Fibroblast of the conjunctiva (primary cell): ENCODE measurements at places on chromosomes 12 and 14.

DNA sequence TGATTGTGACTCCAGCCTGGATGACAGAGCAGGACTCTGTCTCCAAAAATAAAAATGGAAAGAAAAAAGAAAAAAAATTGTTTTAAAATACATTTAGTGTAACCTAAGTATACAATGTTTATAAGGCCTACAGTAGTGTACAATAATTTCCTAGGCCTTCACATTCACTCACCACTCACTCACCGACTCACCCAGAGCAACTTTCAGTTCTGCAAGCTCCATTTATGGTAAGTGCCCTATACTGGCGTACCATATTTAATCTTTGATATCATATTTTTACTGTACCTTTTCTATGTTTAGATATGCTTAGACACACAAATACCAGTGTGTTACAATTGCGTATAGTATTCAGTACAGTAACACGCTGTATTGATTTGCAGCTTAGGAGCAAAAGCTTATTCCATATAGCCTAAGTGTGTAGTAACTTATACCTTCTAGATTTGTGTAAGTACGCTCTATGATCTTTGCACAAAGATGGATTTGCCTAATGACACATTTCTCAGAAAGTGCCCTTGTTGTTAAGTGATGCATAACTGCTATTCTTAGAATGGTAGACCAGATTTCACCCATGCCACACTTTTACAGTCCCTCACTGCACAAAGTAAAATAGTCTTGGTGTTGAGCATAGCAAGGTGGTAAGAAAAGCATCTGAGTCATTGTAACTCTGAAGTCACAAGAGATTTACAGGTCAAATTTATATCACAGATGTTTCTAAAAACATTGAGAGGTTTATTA is 151.9 kb downstream of the LRRK2 start:
- no peak for DNase-seq

- DNase-seq: no peak
These were observed 35.1 kb downstream of the WASHC3 start for GRCh38 chr12:102026728-102027127.

- DNase-seq: no peak
These were observed 1845.8 kb upstream of the SEL1L start for GRCh38 chr14:83379436-83379835.

GRCh38 chr12:65454115-65454787 is 175.8 kb downstream of the MSRB3 start:
- DNase-seq: no peak

DNA sequence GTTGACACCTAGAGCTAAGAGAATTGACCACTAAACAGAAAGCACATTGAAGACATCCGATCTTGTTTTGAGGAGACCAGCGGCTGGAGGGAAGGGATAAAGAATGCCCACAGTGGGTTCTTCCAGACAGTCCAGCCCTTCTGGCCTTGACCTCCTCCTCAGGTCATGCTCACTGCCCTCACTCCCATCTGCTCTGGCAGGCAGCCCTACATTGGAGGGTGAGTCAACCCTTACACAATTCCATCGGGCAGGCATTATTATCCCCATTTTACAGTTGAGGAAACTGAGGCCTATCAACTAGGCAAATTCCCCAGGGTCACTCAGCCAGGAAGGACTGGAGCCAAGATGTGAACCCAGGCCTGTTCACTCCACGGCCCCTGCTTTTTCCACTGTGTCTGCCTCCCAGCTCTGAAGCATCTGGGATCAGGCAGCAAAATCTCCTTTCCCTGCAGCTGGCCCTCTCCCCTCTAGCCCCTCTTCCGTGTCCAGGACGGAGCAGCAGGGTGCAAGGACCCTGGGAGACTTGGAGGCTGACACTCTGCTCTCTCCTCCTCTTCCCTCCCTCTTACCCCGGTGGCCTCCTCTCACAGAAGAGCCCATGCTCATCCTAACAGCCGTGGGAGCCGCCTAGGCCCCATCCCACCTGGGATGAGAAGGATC is 5.3 kb downstream of the SCNN1A start:
- no peak for DNase-seq

DNA sequence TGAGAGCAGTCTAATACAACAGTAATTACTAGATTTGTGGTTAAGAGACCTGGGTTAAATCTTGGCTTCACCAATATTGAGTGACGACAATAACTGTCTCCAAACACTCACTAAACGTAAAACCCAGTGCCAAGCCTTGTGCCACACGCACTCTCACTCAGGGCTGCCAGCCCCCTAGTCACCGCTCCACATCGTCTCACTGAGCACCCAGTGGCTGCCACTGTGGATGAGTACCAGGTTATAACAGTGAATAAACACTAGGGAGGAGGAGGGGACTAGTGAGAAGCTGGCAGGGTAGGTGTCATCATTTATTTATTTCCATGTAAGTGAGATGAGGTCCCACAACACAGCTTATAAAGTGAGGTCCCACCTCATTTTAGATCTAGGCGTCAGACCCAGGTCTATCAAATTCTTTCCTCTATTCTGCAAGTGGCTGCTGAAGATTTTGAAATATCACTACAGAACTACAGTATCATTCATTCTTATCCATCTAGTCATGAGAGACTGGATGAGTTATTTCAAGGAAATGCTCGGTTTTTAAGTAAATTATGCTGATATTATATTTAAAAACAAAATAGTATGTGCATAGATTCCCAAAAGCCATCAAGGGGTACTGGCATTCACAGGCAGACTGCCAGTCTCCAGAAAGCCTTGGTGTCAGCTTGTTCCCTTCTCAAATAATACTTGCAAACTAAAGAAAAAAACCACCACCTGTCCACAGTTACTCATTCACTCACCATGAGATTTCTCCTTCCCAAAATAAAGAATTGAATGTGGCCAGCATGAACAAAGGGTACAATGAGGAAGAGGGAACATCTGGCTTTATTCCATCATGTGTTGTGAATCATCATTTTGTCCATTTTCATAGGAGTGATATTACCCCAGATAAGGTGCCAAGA is 84.0 kb downstream of the PTPN21 start:
- no peak for DNase-seq

DNA sequence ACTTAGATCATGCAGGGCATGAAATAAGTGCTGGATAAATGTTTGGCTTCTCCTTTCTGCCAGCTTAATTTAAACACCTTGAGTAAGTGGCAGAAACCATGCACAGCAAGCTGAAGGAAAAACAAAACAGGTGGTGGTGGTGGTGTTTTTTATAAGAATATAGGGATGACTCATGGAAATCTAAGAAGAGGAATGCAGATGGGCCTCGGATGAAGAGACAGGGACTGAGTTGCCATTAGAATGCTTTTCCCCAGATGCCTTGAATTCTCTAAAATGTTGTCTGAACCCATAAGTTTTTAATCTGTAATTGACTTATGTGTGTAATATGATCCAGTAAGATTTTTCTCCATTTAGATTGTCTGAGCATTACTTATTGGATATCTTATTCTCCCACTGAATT is 93.1 kb upstream of the ZDHHC17 start:
- DNase-seq: no peak

- DNase-seq: peak; percentile 45
These were observed 266.4 kb downstream of the LRFN5 start for GRCh38 chr14:41872931-41873685.

DNA sequence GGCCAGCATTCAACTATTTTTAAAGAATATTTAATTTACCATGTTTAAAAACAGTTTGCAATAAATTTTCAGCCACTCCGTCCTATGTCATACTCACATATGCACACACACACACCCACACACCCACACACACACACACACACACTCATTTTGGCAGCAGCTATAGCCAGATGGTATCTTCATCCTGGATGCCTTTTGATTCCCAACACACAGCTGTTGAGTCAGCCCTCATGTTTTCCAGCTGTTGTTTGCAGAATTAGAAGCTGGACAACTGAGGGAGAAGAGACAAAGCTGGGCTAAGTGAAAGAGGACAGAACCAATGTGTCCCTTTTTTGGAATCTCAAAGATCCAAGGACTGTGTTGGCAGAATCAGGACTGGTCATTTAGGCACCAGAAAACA is 80.0 kb upstream of the EGLN3 start:
- peak; percentile 87 for DNase-seq

GRCh38 chr14:68564191-68564825 is 228.6 kb downstream of the ZFP36L1 start:
- no peak for DNase-seq

- peak; percentile 46 for DNase-seq
These were observed 16.3 kb downstream of the MARK3 start for GRCh38 chr14:103401223-103402214.

- no peak for DNase-seq
These were observed 3.8 kb downstream of the RPS29 start for GRCh38 chr14:49582113-49582977.

GRCh38 chr12:63880742-63881263 is 36.3 kb downstream of the SRGAP1 start:
- DNase-seq: no peak

DNA sequence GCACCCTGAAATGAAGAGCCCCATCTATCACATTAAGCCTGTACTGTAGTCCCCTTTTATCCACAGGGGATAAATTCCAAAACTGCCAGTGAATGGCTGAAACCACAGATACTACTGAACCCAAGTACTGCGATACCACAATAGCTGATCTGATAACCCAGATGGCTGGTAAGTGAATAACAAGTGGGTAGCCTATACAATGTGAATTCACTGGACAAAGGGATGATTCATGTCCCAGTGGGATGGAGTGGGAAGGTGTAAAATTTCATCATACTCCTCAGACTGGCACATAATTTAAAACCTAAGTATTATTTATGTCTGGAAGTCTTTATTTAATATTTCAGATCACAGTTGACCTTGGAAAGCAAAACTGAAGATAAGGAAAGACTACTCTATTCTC is 201.3 kb downstream of the GPHN start:
- peak; percentile 14 for DNase-seq

GRCh38 chr12:104423809-104424208 is 32.9 kb upstream of the CHST11 start:
- DNase-seq: no peak

DNA sequence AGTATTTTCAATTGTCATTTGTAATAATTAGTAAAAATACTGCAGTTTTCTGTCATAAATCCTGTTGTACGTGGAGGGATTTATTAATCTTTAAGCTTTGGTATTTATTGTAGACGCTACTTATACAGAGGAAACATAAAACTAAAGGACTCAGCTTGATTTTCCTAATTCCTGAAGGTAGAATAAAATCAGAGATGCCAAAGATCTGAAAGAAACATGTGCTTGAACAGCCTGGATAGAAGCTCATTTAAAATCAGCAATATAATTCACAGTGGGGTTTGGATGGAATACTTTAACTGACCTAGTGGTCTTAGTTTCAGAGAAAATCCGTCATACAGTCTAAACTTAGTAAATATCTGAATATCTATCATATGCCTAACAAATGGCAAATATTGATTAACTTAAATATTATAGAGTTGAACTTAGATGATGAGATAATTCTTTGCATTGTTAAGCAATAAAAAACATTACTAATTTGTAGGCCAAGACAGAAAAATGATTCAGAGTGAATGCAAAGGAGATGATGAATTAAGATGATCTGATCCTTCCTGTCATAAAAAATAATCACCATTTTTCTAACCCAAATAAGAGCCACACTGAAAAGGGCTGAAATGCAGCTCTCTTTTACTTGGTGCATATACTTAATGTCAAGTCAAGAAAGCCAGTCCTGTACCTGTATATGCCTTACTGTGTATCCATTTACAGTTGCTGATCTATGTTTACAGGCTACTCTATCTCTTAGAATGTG is 397.1 kb upstream of the DCN start:
- no peak for DNase-seq

DNA sequence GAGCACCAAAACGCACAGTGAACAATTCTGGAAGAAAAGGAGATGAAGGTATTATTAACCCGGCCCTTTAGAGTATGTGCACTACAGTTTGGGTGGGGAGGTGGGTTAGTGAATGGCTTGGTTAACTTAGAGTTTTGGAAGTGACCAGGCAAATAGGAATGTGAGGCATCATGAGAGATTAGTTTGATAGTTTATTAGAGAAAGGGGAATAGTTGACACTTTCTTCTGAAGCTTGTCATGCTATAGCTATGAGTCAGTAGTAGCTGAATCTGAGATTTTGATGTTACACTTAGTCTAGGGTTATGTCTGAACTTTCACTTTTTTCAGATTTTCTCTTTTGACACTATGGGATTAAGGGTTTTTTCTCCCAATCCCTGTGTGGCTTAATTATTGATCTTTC is 567.2 kb downstream of the SNAPC1 start:
- DNase-seq: peak; percentile 42

- no peak for DNase-seq
These were observed 466.5 kb downstream of the APAF1 start for GRCh38 chr12:99111600-99111999.

GRCh38 chr12:87157791-87158190 is 871.4 kb downstream of the C12orf50 start:
- DNase-seq: peak; percentile 91

DNA sequence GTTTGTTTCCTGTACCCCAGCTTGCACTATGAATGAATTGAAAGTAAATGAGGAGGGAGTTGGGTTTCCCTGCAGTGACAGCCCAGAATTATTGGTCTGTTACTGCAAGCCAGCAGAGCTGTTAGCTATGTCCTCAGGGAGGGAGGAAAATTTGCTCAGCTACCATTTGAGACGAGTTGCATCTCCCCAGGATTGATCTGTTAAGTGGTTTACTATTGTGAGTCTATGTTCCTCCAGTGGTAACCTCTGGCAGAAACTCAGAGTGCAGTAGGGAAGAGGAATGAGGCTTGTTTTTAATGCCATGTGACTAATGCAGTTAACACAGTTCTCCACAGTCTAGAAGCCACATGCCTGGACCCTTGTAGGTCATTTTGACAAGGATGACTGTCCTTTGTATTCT is 173.9 kb downstream of the SLC15A4 start:
- no peak for DNase-seq

- no peak for DNase-seq
These were observed 270.7 kb downstream of the ALG10 start for GRCh38 chr12:34292736-34293625.

DNA sequence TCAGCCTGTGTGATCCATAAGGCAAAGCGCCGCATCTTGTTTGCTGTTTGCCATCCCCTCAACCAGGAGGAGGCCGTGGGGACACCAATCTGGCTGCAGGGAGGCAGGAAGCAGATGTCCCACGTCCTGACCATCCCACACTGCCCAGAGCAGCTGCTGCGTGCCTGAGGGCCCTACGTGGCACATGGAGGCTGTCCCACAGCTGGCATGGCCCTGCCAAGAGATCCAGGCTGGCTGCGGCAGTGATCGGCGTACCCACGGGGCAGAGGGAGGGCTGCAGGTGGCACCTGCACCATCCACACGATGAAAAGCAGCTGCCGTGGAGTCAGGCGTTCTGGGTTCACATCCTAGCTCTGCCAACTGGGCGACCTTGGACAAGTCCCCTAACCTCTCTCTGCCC is 42.0 kb downstream of the NCOR2 start:
- DNase-seq: no peak

GRCh38 chr12:3832738-3833137 is 40.5 kb downstream of the PARP11 start:
- no peak for DNase-seq
